ENCODE measurements at places on chromosomes 7 and 10.

GRCh38 chr10:123583639-123584418 is 82.3 kb upstream of the GPR26 start:
- DNase-seq: peak; percentile 89

DNA sequence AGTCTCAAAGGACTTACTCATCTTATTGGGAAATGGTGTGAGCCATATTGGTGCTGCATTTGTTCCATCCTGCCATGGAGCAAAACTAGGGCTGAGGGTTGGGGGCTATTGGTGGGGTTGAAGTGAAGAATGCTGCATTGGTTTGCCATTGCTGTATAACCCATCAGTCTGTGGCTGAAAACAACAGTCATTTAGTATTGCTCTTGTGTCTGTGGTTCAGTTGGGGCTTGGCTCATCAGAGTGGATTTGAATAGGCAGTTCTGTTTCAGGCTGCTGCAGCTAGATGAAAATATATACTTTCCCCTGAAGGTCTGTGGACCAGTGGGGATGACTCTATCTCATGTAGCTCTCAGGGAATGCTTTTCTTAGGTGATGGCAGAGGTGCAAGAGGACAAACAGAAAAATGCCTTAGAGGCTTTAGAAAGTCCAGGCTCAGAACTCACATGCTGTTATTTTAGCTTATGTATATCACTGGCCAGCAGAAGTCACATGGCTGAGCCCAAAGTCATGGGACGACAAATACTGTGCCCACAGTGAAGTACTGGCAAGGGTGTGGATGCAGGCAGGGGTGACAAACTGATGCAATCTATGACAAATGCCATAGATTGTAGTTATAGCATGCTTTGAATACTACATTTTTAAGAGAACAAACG is 15.2 kb upstream of the EXOC6 start:
- no peak for DNase-seq

- DNase-seq: no peak
Observed at GRCh38 chr7:26684447-26684846, 179.9 kb downstream of the SKAP2 start.

DNA sequence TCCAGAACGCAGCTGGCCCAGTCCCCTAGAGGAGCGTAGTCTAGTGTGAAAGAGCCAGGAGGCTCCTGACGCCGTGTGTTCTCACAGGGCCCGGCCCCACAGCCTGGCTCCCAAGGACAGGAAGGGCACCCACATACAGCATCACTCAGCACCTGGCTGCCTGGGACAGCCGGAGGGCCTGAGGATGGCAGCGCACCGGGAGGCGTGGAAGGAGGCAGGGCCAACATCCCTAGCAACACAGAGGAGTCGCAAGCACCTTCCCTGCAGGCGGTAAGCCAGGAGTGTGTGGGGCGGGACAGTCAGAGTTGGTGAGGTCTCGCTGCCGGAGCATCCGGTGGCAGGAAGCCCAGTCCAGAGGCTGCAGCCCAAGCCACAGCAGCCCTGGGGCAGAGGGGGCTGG is 125.8 kb downstream of the MAD1L1 start:
- DNase-seq: peak; percentile 28

DNA sequence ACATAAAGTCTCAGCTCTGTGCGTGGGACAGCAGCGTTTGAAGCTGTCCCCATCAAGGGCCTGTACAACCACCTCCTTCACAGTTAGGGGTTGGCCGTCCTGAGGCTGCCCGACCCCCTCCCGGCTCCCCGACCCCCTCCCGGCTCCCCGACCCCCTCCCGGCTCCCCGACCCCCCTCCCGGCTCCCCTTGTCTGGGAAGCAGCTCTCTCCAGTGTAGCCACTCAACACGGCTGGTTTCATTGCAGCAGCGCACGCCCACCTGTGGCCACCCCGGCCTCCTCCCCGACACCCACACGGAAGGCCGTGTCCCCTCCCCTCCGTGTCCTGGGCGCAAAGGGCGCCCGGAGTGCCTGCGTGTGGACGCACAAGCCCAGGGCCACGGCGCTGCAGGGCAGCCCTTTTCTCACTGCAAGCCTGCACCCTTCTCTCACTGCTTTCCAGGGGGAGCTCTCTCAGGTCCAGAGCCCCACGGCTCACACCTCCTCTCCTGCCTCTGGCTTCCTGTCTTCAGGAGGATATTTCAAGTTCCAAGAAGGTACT is 20.9 kb upstream of the FAM20C start:
- no peak for DNase-seq

- DNase-seq: no peak
Observed at GRCh38 chr7:55099821-55100543, 81.2 kb downstream of the EGFR start.

All from AG10803 (cell line).